ENCODE measurements at places on chromosomes 7 and 10. TPM values are rescaled to one million over a fixed set of nuclear protein-coding genes. Genes with fewer than 3 reads are reported as not detected.

The RPEL1 gene
- total RNA-seq, result 0.13 TPM

The TRIM50 gene
- total RNA-seq, result not detected

The CALML3 gene
- total RNA-seq, result not detected

The FRAT1 gene
- total RNA-seq, result 3.2 TPM

The ASIC3 gene
- 0.07 TPM for total RNA-seq

The SLC18A3 gene
- total RNA-seq, result not detected

The PROSER2 gene
- total RNA-seq, result 6.5 TPM

The SFMBT2 gene
- 0.20 TPM for total RNA-seq

The GPER1 gene
- 2.0 TPM for total RNA-seq

The PKD2L1 gene
- total RNA-seq, result not detected

The WIPF3 gene
- not detected for total RNA-seq

The ZNF804B gene
- total RNA-seq, result not detected

The POLR2J2 gene
- 1.7 TPM for total RNA-seq

The GIMAP6 gene
- 231 TPM for total RNA-seq

The FAM25A gene
- not detected for total RNA-seq

The HMX3 gene
- not detected for total RNA-seq

The CALHM1 gene
- total RNA-seq, result not detected

The CFAP69 gene
- 1.8 TPM for total RNA-seq

The CALML5 gene
- not detected for total RNA-seq

The DYDC2 gene
- not detected for total RNA-seq

The GBX1 gene
- not detected for total RNA-seq

The FGL2 gene
- 0.26 TPM for total RNA-seq

The TAC1 gene
- total RNA-seq, result not detected

The PIK3AP1 gene
- 0.21 TPM for total RNA-seq

The C10orf62 gene
- not detected for total RNA-seq

The LRRC61 gene
- 0.07 TPM for total RNA-seq

The TLX1 gene
- total RNA-seq, result 0.60 TPM

The MDFIC gene
- total RNA-seq, result 16.2 TPM

The LAMB1 gene
- 685 TPM for total RNA-seq
